NCI-H146 (cell line): ENCODE measurements at places on chromosomes 2 and 18.

- DNase-seq = no peak
These were observed 3.0 kb upstream of the TMEM37 start for GRCh38 chr2:119428488-119429224.

- DNase-seq = peak; percentile 72
These were observed 48.4 kb upstream of the TNP1 start for GRCh38 chr2:216908300-216908699.

DNA sequence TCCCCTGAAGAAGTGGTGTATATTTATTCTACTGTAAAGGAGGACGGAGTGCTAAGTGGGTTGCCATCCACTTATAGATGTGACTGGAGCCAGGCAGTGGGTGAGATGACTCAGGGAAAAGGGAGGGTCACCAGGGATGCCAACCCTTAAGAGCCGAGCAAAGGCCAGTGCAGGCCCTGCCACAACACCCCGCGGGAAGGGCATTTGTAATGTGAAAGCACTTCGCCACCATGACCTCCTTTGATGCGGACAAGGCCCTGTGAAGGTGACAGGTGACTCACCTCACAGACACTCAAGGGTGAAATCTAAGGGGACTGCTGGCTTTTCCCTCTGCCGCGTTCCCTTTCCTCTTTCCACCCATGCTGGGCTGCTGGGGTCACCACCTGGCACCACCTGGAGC, 50.2 kb upstream of the MRPL33 start:
- no peak for DNase-seq

DNA sequence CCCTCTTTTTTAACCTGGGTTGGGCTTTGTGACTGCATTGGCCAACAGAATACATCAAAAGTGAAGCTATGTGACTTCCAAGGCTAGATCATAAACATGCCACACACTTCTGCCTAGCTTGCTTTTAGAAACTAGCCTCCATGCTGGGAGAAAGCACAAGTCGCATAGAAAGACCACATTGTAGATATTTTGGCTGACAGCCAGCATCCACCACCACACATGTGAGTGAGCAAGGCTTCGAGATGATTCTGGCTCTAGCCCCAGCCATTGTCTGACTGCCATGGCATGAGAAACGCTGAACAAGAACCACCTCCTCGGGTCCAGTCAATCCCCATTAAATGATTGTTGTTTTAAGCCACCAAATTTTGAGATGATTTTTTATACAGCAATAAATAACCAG, 66.8 kb upstream of the STPG4 start:
- peak; percentile 6 for DNase-seq

DNA sequence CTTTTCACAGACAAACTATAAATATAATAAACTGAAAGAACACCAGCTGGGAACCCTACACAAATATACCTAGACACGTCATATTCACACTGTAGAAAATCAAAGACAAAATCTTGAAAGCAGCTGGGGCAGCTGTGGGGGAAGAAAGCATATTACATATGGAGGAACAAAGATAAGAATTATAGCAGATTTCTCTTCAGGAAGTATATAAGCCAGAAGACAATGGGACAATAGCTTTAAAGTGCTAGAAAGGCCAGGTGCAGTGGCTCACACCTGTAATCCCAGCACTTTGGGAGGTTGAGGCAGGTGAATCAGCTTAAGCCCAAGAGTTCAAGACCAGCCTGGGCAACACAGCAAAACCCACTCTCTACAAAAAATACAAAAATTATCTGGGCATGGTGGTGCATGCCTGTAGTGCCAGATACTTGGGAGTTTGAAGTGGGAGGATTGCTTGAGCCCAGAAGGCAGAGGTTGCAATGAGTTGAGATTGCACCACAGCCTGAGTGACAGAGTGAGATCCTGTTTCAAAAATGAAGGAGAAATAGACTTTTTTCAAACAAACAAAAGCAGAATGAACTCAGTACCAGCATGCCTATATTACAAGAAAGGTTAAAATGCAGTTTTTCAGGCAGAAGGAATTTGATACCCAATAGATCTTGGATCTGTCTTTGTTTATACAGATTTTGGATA, 26.8 kb upstream of the ERCC3 start:
- no peak for DNase-seq

GRCh38 chr2:36800381-36800780, 103.9 kb downstream of the VIT start:
- no peak for DNase-seq

GRCh38 chr2:223846515-223846914, 9.1 kb upstream of the AP1S3 start:
- no peak for DNase-seq

- DNase-seq = no peak
These were observed 64.3 kb upstream of the PSMD14 start for GRCh38 chr2:161243905-161244304.

- DNase-seq = no peak
These were observed 16.3 kb downstream of the DPYSL5 start for GRCh38 chr2:26864226-26864625.

DNA sequence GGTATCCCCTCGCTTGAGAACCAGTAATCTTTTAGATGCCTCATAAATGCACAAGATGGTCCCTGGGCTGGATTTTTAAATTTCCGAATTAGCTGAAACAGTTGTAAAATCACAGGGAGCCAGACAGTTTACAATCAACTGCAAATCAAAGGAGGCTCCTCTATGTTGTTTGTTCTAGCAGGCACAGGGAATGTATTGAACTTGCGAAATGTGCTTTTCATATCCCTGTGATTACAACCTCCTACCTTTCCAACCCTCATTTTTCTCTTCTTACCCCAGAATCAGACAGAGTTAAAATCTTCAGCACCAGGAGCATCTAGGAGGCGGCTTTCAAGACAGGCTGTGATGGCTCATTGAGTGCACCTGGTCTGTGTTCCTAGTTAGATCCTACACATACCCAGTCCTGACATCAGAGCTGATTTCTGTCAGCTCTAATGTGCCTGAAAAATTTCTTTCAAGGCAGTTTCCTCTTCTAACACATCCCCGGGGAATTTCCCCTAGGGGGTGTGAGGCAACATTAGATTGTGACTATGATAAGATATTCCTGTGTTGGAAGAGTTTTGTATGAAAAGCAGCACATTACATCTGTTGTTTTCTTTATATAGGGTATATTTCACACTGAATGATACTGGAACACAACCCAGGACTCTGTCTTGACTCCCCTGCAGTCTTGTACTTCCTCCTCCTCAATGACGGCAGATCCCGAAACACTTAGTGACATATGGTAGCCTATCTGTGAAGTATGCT, 17.9 kb upstream of the CAVIN2 start:
- no peak for DNase-seq

DNA sequence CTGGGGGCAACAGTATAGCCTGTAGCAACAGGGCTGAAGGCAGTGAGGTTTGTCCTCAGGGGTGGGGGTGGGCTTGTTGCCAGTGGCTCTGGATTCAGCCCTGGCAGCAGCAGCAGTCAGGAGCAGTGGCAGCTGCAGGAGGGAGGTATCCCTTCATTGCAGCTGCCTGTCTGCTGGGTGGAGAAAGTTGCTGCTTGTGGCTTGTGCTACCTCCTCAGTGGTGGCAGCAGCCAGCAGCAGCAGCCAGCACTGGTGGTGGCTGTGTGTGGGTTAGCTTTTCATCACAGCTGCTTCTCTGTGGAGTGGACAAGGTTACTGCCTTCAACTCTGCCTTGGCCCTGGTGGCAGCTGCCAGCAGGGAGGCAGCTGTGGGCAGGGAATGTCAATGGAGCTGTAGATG, 94.9 kb downstream of the ARL6IP6 start:
- no peak for DNase-seq

- DNase-seq = peak; percentile 69
These were observed 81.4 kb upstream of the CABLES1 start for GRCh38 chr18:23053776-23054457.

DNA sequence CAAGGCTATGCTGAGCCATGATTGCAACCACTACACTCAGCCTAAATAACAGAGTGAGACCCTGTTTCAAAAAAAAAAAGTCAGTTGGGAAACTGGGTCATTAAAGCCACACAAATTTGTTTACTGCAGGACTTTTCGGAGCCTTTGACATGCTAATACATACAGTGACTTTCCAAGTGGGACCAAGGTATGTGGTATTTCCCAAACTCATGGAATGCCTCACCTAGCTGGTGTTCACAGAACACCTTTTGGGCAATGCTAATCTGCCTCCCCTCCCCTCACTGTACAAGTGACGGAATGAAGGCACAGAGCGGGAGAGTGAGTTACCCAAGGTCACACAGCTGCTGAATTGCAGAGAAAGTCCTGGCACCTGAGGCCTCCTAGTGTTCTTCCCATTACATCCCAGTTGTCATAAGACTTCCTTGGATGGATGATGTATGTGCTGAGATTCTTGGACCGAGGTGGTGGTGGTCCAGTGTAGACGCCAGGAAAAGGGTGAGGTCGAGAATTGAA, 30.7 kb downstream of the ATOH8 start:
- DNase-seq = no peak

DNA sequence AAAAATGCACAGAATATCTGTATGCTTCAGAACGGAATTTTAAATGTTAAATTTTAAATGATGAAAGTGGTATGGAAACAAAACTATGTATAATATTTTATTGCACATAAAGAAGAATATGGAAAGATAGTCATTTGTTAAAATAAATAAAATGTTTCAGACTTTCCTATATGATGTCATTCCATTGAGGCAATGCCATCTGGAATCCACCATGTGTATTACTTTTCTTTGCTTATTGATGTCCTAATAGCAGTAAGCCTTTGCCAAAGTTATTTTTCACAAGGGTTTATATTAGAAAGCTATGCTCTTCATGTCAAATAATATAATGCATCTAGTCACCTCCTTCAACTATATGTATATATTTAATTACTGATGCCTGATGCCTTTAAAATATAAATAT, 601.6 kb upstream of the PKDCC start:
- DNase-seq = no peak

GRCh38 chr18:59659508-59660170, 37.6 kb downstream of the CCBE1 start:
- no peak for DNase-seq

- DNase-seq = no peak
These were observed 362.4 kb downstream of the CYRIA start for GRCh38 chr2:16303273-16303577.

DNA sequence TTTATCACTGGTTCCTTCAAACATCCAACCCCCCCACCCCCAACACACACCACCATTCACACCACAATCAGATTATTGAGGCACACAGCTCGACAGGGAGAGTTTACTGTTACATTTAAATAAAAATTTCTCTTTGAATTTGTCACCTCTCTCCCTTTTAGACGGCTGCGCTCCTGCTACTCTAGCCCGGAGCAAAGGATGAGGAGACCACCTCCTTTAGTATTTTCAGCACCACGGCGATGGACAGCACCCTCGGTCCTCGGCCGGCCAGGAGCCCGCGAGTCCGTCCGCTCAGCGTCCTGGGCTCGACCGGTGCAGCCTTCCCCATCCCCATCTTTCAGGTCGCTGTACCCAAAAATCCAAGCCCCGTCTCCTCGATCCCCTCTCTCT, 892 bp downstream of the CELF4 start:
- DNase-seq = peak; percentile 64

GRCh38 chr2:57876313-57876712, 170.3 kb upstream of the VRK2 start:
- DNase-seq = no peak

DNA sequence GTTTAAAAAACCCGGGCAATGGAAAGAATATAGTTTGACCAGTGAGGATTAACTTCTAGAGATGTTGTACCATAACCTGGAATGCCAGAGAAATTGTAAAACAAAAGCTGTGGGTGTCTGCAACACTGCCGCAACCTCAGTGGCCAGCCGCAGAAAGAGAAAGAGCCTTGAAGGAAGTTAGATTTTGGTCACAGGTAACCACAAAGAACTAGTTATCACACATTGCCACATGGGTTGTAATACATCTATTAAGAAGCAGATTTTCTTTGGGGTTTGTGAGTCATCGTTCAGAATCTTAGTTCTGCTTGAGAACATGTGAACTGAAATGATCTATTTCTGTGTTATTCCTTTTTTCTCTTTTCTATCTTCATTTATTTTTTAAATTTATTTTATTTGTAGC, 222.9 kb upstream of the AGAP1 start:
- no peak for DNase-seq

- DNase-seq = no peak
These were observed 541.6 kb downstream of the SLC4A3 start for GRCh38 chr2:220168891-220169546.

GRCh38 chr2:121688820-121689219, 39.6 kb upstream of the CLASP1 start:
- DNase-seq = no peak

DNA sequence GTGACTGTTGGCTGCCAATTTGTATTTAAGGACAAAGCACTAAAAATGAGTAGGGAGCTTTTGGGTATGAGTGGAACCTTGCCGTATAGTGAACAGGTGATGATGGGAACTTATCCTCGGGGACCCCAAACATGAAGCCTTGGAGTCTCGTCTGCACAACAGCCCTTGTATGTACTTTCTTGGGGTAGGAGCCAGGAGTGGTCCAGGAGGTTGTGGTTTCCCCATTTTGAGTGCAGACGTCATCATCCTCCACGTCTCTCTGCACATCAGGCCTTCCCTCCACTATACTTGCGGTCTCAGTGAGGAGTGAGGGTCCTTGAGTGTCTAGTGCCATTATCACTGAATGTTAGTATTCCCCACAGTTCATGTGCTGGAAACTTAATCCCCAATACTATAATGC, 101.5 kb upstream of the HS6ST1 start:
- no peak for DNase-seq

- peak; percentile 81 for DNase-seq
These were observed 36.6 kb downstream of the COPS8 start for GRCh38 chr2:237122214-237122666.

DNA sequence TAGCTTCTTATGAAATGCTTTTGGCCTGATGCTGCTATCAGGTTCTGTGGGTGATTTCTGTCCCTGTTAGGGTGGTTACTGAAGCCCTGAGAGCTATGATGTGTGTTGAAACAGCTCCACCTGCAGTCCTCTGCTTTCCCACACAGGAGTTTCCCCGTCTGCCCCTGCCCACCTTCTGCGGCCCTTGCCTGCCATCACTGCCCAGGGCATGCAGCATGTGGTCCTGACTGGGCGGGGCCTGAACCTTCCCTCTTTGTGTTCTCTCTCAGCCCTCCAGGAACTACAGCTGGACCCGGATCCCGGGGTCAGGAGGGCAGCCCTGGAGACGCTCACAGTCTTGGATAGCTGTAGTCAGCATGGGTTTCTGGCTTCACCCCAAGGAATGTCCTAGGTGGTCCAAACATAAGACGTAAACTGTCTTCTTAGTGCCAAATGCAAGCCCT, 21.4 kb downstream of the HJURP start:
- no peak for DNase-seq

- peak; percentile 60 for DNase-seq
These were observed 91.5 kb downstream of the DYM start for GRCh38 chr18:49368876-49369440.

GRCh38 chr2:160510617-160511016, 17.0 kb upstream of the RBMS1 start:
- DNase-seq = no peak

DNA sequence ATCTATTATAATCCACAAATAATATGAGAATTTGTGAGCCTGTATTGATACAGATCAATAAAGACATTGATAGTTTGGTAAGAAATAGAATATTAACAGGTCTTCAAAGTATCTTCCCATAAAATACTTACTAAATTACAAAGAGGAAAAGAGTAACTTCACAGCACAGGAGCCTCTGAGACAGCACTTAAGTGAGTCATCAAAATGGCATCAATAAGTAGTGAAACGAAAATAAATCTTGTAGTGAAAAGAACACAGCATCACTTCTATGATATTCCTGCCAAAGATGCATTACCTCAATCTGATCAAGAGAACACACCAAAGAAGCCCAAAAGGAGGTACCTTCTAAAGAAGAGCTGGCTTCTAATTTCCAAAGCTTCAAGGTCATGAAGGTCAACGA, 116.4 kb downstream of the CBLN2 start:
- no peak for DNase-seq
